ENCODE measurements at places on chromosomes 1 and 21.

- DNase-seq = no peak
Observed at GRCh38 chr1:245934409-245934808, 572.7 kb downstream of the SMYD3 start.

DNA sequence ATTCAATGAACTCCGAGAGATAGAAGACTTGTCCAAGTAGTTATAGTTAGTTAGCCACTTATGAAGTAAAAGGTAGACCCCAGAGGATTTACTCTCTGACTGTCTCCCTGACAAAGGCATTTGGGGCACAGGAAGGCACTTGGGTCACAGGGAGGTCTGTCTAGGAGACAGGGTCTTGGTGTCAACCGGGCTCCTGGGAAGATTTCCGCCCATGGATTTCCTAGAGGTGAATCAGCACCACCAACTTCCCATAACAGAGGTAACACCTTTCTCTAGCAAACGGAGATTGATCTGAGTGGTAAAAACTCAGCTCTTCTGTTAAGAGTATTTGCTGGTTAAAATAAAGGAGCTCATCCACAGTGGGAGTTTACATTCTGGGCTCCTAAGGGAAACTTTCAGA lies 16.4 kb downstream of the CCN1 start:
- DNase-seq = no peak

DNA sequence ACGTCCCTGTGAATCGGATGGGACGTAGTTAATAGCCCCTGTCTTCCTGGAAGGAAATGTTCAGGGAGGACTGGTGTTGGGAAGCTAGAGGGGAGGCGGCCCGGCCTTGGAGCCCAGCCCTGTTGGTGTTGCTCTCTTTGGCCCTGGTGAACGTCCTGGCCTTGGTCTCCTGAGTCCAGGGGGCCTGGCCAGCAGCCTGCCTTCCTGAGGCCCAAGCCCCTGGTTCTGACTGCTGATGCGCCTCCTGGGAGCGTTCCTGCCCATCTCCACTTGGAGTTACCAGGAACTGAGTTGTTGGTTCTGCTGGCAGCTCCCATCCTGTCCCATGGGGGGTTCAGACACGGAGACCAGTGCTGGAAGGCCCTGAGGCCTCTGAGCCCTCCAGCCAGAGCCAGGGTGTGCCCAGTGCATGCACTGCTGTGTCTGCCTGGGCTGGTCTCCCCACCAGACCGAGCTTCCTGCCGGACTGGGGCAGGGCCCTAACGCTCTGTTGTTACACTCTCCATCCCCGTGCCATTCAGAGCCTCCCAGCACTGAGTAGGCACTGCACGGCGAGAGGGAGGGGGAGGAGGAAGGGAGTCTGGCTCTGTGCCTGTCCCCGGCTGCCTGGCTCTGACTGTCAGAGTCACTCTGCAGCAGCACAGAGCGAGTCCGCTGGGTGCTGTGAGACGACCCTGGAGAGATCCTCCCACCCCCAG lies 382.5 kb upstream of the VAMP3 start:
- DNase-seq = no peak

- DNase-seq = peak; percentile 62
Observed at GRCh38 chr1:24923485-24924113, 6.5 kb downstream of the RUNX3 start.

DNA sequence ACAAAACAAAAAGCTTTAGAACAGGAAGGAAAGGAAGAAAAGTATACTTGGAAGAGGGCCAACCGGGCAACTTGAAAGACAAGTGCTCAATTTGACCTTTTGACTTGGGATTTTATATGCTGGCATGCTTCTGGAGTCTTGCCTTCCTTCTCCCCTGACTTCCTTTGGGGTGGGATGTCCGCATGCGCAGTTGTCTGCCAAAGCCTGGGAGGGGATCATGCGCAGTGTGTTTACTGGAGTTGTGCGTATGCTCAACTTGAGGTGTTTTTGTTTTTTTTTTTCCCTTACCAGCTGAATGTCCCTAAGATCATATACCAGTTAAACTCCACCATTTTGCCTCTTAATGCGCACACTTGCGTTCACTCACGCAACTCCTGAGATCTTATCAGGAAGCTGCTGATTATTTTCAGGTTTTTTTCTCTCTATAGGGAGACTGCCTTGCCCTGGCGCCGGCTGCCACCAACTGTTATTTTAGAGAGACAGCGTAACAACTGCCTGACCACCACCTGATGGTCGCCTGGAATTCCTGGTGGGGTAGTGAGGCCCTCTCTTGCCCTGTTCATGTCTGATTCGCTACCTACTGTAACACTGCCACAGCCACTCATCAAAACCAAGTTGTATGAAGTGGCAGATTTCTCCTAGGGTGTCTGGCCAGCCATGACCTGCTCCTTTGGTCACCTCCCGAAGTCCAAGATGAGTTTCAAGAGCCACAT lies 138.7 kb upstream of the ZNF644 start:
- no peak for DNase-seq

- DNase-seq = no peak
Observed at GRCh38 chr1:42144711-42145388, 8.4 kb upstream of the GUCA2B start.

DNA sequence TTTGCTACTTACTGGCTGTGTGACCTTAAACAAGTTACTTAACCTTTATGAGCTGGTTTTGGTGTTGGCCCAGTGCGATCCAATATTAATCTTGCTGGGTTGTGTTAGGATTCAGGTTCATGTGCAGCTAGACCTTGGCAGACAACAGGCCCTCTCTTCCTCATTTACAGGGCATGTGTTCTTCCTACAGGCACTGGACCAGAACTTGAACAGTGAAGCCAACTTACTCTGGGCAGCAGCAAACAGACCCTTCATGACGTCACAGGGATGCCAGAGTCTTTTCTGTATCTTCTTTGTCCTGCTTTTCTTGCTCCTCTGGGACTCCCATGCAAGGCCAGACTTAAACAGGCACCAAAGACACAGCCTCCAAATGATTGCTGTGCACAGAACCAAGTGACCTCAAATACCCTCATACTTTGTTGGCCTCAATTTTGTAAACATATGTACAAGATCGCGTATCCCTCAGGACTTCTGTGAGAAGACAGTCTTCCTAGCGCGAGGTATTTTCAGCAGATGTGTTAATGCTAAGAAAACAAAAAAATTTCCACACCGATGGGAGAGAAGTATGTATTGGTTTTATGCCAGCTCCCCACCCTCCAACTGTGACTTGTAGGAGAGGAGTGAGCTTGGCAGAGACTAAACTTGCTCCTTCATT lies 73.7 kb downstream of the URB2 start:
- no peak for DNase-seq

DNA sequence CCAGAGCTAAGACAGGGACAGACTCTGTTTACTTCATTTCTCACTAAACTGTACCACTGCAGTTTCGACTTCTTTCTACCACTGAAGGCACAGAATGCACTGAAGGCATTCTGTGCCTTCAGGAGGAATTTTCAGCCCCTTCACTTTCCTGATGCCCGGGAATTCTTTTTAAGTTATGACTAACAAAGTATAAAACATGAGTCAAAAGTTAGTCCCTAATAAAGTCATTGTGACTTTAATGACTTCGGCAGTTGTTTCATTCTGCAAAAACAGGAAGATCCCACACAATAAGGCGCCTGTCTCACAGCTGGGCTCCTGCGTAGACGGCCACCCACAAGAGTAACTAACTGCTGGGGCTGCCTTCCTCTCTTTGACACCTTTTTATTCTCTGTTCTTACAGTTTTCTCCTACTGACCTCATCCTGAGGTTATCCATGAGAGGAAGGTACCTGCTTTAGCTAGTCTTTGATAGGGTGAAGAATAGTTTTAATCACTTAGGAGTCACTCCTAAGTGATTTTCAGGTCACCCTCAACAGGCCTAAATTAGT lies 183.9 kb upstream of the SGIP1 start:
- no peak for DNase-seq

- no peak for DNase-seq
Observed at GRCh38 chr21:36539434-36540150, 59.7 kb upstream of the CLDN14 start.

- no peak for DNase-seq
Observed at GRCh38 chr1:51957618-51958017, 32.9 kb downstream of the RAB3B start.

DNA sequence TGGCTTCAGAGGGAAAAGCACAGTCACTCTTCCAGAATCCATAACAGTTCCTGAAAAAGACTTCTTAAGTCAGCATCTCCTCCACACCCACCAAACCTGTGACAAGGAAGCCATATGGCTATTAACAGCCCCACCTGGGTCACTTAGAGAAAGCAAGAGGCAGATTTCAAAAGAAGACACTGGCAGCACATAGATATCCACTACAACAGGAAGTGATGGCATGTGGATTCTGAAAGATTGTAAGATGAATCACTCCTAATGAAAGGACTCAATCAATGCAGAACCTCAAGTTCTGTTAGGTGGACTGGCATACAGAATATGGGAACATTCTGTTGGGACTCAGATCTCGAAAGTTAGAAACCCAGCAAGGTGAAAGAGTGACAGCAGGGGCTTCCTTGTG lies 365.9 kb downstream of the TGFB2 start:
- no peak for DNase-seq

DNA sequence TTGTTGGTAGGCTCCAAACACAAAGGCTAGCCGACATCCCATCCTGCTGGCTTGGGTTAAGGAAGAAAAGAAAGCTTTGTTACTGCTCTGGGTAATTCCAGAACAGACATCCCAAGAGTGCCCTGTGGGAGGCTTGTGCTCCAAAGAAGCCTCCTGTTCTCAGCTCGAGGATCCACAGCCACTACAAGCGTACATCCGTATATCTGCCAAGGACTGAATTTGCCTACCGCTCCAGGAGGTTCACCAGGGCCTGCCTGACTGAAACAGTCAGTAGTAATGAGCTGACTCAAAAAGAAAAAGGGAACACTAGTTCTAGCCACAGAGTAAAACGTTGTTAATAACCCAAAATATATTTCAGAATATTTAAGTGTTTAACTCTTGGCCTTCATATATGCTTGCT lies 24.8 kb upstream of the MUTYH start:
- no peak for DNase-seq

DNA sequence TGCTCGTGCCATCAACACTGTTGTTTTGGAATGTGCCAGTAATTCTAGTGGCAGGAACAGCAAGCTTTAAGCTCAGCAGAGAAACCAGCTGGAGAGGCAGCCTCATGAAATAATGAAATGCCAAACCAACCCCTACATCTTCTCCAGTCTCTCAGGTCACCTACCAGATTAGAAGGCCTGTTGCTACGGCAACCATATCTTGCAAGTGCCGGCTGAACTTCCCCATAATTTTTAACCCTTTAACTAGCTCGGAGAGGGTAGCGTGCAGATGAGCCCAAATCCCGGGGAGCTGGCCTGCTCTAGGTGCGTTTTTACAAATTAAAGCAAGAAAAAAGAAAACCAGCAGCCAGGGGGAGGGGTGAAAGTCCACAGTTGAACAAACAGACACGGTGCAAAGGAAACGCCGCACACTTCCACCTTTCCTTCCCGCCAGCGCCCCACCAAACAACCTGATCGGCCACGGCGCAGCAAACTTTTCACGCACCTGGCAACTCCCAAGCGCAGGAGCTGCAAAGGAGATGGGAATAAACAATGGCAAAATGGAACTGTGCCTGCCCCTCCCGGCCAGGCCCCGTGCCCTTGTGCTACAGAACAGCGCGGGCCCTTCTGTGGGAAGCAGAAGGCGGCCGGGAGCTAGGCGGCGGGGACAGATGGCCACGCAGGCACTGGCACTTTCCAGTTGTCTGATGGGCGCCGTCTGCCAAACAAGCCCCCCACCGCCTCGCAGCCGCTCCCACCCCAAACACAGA lies 50.1 kb downstream of the SSBP3 start:
- no peak for DNase-seq

GRCh38 chr1:77671836-77672235 lies 10.6 kb downstream of the ZZZ3 start:
- no peak for DNase-seq

DNA sequence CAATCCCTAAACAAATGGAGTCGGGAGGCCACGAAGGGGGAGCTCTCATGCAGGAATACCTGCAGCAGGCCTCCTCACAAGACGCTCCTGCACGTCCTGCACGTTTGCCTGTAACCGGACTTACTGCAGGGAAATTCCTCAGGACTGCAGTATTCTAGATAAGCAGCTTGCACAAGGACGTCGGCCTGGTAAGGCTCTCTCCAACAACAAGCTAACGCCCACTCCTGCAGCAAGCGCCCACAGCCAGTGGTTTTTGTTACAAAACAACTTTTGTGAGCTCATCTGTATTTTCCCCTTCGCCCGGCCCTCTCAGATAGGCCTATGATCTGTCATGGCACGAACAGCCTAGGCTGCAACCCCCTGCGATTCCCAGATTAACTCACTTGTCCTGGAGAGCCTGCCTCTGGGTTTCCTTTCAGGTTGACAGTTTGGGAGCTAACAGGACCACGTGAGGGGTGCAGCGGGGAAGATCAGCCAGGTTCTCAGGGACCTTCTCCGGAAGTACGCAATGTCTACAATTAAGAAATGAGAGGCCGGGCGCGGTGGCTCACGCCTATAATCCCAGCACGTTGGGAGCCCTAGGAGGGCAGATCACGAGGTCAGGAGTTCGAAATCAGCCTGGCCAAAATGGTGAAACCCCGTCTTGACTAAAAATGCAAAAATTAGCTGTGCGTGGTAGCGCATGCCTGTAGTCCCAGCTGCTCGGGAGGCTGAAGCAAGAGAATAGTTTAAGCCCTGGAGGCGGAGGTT lies 921 bp upstream of the MIB2 start:
- DNase-seq = no peak

GRCh38 chr1:101181930-101182329 lies 54.9 kb upstream of the S1PR1 start:
- DNase-seq = no peak

GRCh38 chr1:239856067-239856466 lies 235.6 kb upstream of the FMN2 start:
- no peak for DNase-seq

- no peak for DNase-seq
Observed at GRCh38 chr1:98325646-98326440, 335.7 kb upstream of the SNX7 start.

DNA sequence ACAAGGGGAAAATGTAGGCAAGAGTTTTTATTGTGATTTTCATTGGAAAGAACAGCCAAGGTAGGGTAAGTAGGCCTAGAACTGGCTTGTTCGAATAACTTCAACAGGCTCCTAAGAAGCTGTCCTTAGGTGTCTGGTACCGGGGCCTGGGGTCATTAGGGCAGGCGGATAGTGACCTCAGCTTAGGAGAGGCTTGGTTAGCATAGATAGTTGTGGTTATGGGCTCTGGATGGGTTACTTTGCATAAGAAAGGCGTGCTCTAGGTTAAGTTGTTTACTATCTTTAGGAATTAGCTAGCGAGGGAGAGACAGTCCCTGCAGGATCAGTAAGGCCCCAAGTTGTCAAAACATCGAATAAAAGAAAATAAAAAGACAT lies 20.7 kb upstream of the HPCAL4 start:
- no peak for DNase-seq

- DNase-seq = no peak
Observed at GRCh38 chr21:37008724-37009123, 2.2 kb downstream of the RIPPLY3 start.

All from memory B cell (primary cell).